ENCODE measurements at places on chromosomes 11 and 22.

- no peak for DNase-seq
These were observed 913.4 kb upstream of the RAG2 start for GRCh38 chr11:37511425-37511933.

- no peak for DNase-seq
These were observed 1.9 kb downstream of the FAM181B start for GRCh38 chr11:82731691-82732277.

DNA sequence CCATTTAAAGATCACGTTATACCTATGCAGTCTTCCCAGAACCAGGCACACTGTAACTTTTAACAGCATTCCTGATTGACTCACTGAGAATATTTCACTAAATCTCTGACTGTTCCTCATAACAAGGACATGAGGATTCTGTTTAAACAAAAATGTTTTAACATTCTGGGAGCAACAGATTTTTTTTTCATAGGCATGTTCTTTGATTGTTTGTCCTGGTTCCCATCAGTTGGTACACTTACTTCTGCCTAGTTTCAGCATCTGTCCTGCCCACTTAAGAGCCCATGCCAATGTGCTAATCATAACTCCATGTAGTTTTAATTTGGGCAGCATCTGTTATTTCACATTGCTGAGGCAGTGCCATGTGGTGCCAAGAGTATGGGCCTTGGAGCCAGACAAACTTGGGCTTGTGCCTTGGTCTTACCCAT is 138.5 kb upstream of the CTSC start:
- no peak for DNase-seq

DNA sequence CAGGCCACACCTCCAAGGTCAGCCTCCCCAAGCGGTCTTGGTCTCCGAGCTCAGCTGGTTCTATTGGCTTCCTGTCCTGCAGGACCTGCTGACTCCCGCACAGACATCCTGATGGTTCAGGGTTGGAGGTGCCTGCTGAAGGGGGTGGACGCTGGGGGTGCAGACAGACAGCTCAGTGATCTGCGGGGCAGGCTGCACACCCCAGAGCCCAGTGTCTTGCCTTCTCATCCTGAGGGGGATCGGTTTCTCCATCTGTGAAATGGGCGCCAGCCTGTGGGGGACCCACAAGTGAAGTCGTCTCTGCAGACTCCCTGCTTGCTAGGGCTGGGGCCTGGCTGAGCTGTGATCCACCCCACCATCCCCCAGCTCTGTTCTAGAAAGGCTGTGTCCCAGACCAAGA is 13.8 kb downstream of the FLRT1 start:
- DNase-seq, result no peak

DNA sequence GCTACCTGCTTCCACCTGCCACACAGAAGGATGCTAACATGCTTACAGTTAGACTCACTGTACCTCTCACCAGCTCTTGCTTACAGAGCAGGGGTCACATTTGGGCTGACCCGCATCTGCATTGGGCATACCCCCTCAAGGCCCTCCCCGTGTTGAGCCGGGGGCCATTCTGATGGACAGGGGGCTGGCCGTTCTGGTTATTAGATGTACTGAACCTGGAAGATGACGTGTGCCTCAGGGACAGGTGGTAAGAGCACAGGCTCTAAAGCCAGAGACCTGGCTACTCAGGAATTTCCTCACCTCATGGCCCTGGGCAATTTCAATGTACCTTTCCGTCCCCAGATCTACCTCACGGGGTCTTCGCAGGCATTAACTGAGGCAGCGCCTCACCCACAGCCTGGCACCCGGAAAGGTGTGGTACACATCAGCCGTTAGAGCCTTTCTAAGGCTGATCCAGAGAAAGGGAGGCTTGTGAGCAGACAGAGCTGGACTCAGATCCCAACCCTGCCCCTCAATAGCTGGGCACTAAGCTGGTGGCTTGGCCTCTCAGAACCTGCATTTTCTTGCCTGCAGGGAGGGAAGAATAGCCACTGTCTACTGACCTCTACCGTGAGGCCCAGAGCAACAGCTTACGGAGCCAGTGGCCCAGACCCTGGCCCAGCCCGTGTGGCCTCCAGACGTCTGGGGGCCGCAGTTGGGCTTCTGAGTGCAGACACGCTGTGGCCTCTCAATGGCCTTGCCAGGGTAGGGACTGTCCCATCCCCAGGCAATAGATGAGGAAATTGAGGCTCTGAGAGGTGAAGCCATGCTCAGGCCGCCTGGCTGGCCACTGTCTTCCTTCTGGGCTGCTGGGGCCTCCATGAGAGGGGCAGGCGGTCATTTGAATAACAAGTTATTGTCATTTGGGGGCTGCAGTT is 100.6 kb downstream of the MORC2 start:
- DNase-seq, result no peak

DNA sequence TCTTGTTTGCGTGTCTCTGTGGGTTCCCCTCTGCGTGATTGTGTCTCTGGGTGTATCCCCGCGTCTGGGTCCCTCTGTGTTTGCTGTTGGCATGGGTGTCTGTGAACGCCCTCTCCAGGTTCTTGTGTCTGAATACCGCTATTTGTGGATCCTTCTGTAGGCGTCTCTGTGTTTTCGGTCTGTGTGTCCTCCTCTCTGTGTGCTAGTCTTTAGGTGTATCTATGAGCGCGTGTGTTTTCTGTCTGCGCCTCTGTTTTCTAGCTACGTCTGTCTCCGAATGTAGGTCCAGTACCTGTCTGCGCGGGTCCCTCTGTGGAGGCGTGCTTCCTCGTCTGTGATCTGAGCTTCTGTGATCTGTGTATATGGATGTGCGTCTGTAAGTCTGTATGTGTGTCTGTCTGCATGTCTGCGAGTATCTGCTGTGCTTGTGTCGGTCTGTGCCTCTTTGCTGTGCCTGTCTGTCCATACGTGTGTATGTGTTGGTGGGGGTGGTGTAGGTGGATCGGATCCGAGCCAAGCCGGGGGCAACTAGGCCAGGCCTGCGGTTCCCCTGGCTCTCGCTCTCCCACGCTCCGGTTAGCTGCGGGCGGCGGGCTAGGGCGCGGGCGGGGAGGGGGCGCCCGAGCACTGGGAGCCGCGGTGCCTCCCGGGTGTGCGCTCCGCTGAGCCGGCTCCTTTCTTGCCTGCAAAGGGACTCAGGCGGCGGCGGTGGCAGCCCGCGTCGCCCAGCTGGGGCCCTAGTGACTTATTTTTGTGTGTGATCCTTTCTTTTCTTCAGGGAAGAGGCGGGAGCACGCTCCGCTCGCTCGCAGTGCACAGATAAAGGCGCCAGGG is 105.3 kb upstream of the E2F8 start:
- DNase-seq, result peak; percentile 50

DNA sequence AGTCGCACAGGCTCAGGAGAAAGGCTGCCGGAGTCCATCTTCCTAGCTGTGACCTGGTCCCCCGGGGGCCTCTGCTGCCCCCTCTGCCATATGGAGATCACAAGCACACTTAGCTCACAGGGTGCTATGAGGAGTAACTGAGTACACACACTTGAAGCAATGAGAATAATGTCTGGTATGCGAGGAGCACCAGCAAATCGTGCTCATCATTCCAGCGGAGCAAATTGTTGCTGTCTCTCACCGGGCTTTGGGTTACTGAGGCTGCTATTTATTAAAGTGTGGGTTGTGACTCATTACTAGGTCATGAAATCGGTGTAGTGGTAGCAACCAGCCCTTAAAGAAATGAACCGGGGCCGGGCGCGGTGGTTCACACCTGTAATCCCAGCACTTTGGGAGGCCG is 48.1 kb upstream of the EIF3D start:
- no peak for DNase-seq

DNA sequence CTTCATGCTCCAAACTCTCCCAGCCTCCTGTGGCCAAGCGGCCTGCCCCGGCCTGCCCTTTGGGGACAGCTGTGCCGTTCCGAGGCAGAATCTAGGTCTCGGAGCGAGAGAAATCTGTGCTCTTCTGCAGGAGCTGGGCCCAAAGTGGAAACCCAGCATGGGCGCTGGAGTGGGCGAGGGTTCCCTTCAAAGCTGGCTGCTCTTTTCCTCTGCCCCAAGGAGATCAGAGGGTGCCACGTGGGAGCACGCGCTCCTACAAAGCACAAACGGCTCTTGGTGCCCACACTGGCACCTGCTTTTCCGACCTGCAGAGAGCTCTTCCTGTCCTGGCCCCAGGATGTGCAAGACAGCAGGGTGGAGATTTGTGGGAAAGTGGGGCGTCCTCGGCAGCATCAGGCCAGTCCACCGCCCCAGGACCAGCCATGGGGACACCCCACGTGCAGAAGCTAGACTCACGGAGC is 6.9 kb downstream of the OSBPL5 start:
- DNase-seq, result no peak

- no peak for DNase-seq
These were observed 3.1 kb downstream of the FAM180B start for GRCh38 chr11:47589584-47589976.

DNA sequence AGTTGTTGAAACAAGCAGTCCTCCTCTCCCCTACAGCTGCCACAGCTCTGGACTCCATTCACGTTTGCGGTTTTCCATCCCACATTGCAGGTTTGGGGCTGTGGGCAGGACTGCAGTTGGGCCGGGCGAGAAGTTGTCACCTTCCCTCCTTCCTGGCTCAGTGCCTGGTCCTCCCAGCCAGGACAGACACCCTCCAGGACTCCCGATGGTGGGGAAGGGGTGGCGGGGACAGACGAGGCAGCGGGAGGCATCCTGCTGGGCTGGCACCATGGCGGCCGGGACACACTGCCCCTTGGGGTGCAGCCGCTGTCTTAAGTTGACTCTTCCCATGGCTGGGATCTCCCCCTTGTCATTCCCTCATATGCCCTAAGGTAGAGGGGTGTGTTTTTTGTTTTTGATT is 615.2 kb downstream of the BRD1 start:
- DNase-seq, result no peak

DNA sequence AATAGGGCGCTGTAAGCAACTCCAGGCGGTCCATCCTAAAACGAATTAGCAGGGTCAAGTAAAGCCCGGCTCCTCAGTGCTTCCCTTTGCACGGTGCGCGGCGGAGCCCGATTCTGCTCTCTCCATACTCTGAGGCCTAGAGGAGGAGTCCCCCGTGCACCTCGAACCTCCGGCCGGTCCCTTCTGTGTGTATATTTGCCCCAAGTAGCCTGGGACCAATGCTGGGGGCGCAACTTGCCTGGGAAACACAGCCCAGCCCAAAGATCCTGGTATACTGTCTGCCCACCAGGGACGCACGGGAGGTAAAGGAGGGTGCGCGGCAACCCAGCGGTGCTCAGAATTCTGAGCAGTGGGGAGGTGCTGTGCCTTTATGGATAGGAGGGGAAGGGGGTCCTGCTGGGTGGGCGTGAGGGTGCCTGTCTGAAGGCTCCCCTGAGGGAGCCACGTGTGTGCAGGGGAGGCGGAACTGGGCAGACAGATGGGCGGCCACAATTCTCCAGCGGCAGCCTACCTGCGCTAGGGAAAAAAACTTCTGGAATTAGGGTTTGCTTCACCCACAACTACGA is 4.8 kb upstream of the TBX1 start:
- DNase-seq, result no peak

GRCh38 chr11:3834664-3835461 is 5.9 kb downstream of the RHOG start:
- DNase-seq, result no peak

DNA sequence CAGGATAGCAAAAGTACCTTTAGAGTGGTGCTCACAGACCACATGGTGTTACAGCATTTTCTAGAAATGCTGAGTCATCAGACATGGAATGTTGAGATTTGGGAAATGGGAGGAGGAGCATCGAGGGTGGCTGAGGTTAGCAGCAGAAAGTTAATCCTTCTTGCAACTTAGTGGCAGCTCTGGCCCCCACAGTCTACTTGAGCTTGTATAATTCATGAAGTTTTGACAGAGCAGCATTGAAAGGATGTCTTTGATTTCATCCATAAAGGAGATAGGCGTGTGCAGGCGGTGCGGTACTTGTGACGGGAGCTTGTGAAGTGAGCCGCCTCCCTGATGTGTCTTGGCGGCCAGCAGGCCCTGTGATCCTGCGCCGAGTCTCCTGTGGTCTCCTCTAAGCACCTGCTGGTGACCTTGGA is 330.5 kb downstream of the TBC1D22A start:
- DNase-seq, result no peak

DNA sequence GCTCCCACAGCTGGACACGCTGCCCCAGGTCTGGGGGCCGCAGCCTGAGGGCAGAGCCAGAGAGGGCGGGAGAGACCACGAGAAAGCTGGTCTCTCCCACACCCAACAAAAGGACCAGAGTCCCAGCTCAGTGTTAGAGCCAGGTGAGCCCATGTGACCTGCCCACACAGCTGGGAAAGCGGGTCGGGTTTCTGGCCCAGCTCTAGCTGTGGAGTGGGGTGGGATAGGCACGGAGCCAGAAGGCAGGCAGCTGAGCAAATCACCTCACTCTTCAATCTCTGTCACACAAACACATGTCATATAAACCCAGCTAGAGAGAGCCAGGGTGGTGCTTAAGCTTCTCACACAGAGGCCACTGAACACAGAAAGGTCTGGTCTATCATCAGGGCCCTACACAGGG is 7.8 kb upstream of the EIF3D start:
- DNase-seq, result no peak

GRCh38 chr11:88131764-88132470 is 43.3 kb downstream of the RAB38 start:
- DNase-seq, result no peak

DNA sequence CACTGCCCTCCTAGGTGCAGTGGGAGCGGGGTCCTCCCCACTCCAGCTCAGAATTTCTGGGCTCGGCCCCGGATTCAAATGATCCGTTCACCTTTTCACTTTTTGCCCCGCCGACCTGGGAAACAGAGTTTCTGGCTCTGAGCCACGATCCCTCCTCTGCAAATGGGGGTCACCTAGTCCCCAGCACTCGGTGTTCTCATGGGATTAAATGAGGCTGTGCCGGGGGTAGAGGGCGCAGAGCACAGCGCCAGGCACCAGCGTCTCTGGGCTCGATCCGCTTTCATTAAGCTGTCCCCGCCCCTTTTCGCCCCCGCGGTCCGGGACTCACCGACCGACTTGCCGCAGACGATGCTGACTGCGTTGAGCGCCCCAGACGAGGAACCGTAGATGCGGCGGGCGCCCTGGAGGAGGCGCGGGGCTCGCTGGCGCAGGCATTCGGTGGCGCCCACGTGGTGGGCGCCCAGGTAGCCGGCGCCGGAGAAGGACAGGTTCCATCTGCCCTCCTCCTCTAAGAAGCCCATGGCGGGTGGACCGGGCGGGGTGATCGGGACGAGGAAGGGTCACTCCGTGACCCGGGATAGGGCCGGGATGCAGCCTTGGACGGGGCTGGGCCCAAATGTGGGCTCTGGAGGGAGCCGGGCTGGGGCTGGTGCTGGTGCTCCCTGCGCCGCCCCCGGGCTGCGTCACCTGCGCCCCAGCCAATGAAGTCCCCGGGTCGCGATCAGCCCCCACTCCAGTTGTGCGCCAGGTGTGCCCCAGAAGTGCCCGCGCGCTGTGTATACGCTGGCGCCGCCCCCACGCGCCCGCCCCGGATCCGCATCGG is at the start of gene PNPLA5:
Gene PNPLA5 (minus strand): TSS at position 654 of the 823 bp plus-strand sequence. CDS start 133 bp downstream, at position 521.
- DNase-seq, result no peak

GRCh38 chr11:44083433-44083832 is 12.0 kb upstream of the EXT2 start:
- no peak for DNase-seq

GRCh38 chr11:10503777-10504480 is 37.1 kb downstream of the RNF141 start:
- no peak for DNase-seq

GRCh38 chr11:47915783-47916182 is 64.6 kb upstream of the PTPRJ start:
- DNase-seq, result no peak
